ENCODE measurements at places on chromosomes 13 and 19.
A peak's percentile ranks its signal among the peaks of the same experiment; 100 is the strongest.

- DNase-seq, result no peak
Observed at GRCh38 chr19:15379999-15380647, 536 bp upstream of the AKAP8 start.

DNA sequence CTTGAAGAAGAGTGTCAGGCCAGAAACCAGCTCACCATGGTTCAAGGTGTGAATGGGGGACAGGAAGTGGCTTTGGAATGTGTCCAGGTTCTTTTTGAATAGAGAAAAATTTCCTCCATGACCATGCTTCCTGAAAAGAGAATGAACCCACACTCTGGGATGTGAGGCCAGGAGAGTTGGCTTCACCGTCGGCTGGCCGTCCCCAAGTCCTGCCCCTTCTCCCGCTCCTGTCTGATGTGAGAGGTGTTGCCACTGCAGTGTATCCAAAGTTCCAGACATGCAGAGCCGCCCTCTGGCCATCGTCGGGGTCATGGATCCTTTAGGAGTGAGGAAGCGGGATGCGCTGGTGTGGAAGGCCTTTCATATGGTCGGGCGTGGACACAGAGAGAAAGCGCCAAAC lies 101.2 kb downstream of the COL4A2 start:
- no peak for DNase-seq

GRCh38 chr13:19759669-19760068 lies 23.1 kb downstream of the PSPC1 start:
- no peak for DNase-seq

DNA sequence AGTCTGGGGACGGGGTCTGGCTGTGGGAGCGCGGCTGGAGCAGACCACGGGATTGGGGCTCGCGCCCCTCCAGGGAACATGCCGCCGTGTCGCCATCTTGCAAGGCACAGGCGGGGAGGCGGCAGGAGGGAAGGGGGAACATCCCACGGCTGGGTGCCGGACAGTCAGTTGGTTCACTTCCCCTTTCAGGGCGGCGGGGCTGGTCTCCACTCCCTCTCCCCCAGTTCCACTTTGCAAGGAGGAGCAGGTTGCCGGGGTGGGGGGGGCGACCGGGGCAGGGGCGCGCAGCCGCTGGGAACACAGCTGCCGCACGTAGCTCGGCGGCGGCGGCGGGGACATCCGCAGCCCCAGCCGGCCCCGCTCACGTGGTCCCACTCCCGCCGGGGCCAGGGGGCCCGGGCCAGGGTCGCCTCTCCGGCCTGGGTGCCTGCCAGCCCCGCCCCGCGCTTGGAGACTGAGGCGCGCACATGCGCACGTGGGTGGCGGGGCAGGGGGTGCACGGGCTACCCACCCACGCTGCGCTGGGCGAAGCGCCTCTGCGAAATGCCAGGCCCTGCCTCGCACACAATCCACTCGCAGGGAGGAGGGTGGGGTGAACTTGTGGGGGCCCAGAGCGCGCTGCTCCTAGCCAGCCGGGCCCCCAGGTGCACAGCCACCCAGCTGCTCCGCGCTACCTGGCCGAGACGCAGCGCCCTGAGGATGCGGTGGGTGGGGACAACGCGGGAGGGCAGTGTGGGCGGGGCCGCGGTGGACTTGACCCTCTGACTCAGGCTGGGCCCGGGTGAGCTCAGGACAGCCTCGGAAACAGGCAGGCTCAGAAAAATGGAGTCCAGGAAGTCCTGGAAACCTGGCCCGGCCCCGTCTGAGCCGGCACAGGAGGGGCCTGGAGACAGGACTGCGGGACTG lies 6.4 kb downstream of the KLF16 start:
- no peak for DNase-seq

GRCh38 chr19:20928371-20928770 lies 5.3 kb downstream of the ZNF85 start:
- DNase-seq, result no peak

DNA sequence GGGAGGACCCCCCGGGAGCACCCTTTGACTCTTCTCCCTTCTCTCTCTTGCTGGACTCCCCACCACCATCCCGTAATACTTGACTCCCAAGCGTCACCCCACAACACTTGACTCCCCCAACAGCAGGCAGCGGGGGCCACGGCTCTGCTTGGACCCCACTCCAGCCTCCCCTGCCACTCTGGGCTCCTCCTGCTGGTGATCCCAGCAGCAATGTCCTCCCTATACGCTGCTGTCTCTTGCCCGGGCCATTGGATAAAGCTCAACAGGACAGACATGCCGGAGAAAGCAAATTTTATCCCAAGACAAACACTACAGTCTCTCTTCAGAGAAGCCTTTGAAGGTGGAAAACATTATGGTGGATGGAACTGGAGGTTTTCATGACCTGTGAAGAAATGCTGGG lies 20.4 kb upstream of the AMER2 start:
- no peak for DNase-seq

DNA sequence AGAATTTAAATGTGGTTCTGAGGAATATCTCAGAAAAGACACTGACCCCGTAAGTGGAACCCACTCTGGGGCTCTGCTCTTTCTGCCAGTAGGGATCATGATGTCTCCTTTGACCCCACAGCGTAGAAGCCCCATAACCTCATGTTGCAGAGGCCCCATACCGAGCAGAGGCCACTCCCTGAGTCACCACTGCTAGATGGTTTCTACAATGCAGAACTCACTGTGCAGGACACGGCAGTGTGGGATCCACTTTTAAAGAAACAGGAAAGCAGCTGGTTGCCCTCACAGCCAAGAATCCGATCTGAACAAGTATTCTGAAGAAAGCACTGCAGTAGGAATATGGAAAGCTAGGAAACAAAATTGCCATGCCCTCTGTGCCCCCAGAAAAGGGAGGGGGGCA lies 4.2 kb downstream of the SLC7A1 start:
- no peak for DNase-seq

- no peak for DNase-seq
Observed at GRCh38 chr13:35965226-35965927, 165.8 kb downstream of the DCLK1 start.

DNA sequence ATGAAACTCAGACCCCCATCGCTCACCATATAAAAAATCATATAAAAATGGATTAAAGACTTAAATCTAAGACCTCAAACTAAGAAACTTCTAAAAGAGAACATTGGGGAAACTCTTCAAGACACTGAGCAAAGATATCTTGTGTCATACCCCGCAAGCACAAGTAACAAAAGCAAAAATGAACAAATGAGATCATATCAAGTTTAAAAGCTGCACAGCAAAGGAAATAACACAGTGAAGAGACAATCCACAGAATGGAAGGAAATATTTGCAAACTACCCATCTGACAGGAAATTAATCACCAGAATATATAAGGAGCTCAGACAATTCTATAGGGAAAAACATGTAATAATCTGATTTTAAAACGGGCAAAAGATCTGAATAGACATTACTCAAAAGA lies 808.3 kb downstream of the LIG4 start:
- DNase-seq, result no peak

DNA sequence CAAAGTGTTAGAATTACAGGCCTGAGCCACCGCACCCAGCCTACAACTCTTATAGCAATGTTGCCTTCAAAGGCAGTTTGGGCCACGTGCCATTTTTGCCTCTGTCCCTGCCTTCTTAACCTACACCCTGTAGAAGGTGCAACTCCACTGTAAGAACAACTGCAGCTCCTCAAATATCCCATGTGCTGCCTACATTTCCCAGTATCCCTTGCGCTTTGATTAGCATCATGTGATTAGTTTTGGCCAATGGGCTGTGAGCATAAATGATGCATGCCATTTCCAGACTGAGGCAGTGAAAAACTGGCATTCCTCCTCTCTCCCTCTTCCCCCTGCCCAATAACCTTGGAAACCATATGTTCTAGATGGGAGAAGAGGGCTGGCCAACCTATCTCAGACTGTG lies 75.2 kb upstream of the MRI1 start:
- DNase-seq, result no peak

GRCh38 chr19:36246006-36246481 lies 31.1 kb downstream of the ZNF146 start:
- no peak for DNase-seq

DNA sequence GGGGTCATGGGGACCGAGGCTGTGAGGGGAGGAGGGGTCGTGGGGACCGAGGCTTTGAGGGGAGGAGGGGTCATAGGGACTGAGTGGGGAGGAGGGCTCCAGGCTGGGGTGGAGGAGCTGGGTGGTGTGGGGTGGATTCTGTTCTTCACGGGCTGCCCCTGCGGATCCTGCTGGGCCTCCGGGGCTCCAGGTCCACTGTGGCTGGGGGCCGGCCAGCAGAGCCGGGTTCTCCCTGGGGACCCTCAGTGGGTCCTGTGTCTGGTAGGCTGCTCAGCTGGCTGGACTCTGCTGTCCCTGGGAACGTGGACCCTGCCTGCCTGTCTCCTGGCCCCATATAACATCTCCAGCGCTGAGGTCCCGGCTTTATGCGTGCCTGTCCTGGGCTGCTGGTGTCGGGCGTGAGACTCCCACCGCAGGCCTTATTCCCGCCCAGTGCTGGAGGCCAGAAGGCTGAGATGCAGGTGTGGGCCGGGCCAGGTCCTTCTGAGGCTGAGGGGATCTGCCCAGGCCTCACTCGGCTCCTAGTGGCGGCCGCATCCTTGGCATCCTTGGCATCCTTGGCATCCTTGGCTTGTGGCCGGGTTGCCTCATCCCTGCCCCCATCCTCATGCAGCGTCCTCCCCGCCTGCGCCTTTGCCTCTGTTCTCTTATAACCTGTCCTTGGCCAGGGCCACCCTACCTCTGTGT lies 19.8 kb upstream of the GNA15 start:
- no peak for DNase-seq

DNA sequence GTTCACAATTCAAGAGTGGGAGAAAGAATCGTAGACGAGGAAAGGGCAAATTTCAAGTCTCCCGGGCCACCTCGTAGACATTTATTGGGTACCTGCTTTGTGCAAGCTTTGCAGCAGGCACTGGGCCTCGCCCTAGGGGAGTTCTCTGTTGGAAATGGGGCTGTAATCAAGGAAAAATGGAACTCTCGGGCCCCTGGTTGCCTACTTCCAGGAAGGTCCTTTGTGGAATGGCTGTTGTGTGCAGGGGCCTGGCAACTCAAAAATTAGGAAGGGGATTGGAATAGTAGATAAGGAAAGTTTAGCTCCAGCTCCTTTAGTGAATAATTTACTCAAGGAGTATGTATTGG lies 612 bp downstream of the ZNF526 start:
- DNase-seq, result no peak

DNA sequence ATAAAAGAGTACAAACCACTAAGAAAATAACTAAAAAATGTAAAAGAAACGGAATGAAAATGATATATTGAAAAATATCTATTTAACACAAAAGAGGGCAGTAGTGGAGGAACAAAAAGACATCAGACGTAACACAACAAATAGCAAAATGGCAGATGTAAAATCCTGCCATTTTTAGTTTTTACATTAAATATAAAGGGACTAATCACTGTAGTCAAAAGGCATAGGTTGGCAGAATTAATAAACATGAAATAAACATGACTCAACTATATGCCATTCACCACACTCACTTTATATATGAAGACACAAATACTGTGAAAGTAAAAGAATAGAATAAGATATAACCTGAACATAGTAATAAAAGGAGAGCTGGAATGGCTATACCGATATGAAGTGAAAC lies 11.0 kb downstream of the MTUS2 start:
- no peak for DNase-seq

- DNase-seq, result peak; percentile 11
Observed at GRCh38 chr13:80048802-80049201, 292.1 kb downstream of the SPRY2 start.

DNA sequence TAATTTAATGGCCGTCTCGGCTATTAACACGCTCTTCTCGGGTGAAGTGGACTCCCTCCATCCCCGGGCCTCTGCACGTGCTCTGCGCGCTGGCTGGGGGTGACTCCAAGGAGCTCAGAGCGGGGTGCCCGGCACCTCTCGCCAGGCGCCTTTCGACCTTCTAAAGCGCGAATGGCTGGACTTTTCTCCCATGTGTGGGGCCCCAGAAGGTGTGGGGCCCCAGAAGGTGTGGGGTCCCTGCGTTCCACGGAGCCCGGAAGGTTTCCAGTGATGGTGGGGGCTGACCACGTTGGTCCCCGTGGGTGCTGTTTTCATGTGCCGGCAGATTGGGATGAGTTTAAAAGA lies 3.3 kb upstream of the ALOX5AP start:
- no peak for DNase-seq

DNA sequence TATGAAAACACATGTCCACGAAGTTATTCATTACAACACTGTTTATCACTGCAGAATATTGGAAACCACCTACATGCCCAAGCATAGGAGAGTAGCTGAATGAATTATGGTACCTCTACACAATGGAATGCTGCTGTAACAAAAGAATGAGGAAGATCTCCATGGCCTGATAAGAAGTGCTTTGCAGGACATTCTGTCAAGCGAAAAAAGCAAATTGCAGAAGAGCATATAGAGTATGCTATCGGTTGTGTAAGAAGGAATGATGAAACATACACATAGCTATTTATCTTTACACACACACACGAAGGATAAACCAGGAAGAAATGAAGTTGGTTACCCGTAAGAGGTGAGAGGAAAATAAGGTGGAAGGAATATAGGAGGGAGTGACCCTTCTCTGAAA lies 37.5 kb upstream of the CEACAM20 start:
- no peak for DNase-seq

DNA sequence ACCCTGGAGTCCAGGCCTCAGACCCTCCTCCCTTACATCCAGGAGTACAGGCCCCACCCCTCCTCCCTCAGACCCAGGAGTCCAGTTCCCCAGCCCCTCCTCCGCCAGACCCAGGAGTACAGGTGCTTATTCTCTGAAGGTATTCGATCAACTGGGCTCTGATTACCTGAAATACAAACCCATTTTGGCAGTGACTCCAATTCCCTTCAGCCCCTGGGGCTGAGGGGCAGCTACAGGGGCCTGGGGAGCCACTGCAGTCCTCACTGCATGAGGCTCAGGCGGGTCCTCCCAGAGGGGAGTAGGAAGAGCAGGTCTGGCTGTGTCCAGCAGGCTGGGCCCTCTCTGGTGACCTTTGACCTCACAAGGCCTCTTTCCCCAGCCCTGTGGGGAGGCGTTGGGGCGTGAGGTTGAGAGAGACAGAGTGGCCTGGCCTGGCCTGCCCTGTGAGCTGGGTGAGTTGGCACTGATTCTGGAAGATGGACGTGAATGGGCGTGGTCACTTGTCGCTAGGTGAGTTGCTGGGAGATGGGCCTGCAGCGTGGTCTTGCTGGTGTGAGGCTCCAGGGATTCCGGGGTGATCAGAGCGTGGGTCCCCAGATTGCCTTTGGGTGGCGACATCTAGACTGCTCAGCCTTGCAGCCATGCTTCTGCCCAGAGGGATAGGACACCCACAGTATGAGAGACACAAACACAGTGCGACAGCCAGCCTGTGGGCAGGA lies 3.1 kb downstream of the BCAT2 start:
- no peak for DNase-seq

- peak; percentile 55 for DNase-seq
Observed at GRCh38 chr19:38877781-38878574, at the start of gene RINL. TSS of gene RINL (minus strand) at chr19:38878275. CDS start at chr19:38876742, 1,533 bp downstream.

DNA sequence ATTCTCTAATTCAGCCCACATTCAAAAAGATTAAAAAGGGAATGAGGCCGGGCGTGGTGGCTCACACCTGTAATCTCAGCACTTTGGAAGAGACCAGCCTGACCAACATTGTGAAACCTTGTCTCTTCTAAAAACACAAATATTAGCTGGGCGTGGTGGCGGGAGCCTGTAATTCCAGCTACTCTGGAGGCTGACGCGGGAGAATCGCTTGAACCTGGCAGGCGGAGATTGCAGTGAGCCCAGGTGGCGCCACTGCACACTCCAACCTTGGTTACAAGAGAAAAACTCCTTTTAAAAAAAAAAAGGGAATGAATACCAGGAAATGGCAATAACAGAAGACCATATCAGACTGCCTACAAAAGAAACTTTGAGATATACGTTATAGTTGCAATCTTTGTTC lies 1244.5 kb downstream of the PCDH9 start:
- DNase-seq, result no peak

- no peak for DNase-seq
Observed at GRCh38 chr13:58587183-58587582, 955.6 kb downstream of the PCDH17 start.

Data from activated CD8-positive, alpha-beta memory T cell treated with anti-CD3 and anti-CD28 coated beads for 1 hour (primary cell).